ENCODE measurements at places on chromosomes 5 and 9.

- DNase-seq: no peak
Measured at GRCh38 chr5:96785326-96786109, 22.2 kb downstream of the ERAP1 start.

- no peak for DNase-seq
Measured at GRCh38 chr9:91690540-91691249, 259.3 kb downstream of the ROR2 start.

DNA sequence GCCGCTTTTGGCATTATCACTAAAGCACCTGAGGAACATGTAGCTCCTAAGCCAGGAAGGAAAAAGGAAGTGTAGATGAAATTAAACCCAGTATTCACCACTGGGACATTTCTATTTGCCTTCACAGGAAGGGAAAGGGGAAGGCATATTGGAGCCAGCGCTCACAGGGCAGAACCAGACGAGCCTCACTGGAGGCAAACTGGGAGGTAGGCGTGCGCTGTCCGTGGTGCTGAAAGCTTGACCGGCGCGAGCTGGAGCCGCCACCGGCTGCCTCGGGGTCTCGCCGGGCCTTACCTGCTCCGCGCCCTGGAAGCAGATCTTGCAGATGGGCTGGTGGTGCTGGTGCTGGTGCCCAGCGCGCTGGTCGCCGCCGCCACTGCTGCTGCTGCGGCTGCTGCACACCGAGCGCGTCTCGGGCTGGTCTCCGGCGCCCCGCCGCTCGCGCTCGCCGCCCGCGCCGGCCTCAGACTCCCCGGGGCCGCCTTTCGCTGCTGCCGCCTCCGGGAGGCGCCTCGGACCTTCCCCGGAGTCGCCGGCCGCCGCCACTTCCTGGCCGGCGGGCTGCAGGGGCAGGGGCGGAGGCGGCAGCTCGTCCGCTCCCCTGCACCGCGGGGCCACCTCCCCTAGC is 732 bp downstream of the MARCHF11 start:
- peak; percentile 22 for DNase-seq

DNA sequence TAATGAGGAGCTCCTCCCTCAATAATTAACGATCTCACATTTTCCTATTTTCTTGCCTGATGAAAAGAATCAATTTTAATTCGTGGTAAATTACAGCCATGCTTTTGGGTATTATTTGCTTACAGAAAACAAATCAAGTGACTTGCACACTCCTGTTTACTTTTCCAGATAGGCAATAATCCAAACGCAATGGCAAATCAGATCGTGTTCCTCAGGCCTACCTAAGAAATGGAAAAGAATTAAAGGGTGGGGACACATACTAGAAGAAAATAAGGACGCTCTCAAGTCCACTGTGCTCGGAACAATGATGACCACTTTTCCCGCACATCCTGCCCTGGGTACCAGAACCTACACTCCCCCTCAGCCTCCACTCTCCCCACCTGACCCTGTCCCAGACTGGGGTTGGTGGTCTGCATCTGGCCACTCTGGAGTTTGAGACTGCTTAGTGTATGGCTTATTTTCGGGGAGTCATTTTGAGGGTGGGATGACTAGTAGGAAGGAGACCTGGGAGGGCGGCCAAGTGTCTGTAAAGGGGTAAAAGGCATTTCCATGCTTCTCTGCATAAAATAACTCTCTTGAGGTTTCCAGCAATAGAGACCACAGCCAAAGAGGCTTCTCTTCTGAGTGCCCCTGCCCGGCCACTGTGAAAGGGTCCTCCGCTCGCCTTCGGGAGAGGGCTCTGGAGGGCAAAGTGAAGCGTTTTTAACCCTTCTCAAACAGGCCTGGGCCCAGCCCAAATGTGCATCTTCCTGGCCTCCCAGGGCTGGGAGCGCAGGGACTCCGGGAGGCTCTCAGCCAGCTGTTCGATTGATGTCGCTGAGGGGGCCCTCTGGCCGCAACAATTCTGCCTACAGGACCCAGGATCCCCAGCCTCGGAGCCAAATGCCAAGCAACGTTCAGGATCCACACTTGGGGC is 4.5 kb upstream of the OTP start:
- DNase-seq: no peak

DNA sequence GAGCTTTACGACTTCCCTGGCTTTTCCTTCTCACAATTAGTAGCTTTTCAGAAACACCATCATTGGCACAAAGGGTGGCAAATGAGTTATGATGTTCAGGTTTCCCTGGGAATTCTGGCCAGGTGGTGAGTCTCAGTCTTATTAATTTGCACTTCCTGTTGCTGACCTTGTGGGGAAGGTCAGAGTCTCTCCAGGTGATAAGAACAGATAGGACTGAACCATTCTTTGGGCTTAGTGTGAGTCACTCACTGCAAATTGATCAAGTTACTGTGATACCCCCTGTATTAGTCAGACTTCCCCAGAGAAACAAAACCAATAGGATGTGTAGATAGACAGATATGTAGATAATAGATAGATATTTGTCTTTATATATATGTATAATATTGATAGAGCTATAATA is 53.8 kb upstream of the RANBP3L start:
- no peak for DNase-seq

DNA sequence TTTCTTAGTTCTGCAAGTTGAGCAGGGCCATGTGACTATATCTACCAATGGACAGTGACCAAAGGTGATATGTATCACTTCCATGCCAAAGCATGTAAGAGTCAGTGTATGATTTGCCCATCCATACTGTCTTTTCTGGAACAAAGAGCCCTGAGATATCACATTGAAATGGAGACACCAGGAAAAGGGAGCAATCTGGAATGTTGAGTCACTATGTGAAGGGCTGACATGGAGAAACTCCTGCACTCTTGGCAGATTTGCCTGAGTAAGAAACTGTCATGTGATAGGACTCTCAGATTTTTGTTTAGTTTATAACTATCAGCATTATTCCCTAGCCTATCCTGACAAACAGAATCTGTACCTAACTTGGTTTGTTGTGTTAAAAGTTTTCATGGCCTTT is 29.8 kb upstream of the TMEM161B start:
- DNase-seq: no peak

DNA sequence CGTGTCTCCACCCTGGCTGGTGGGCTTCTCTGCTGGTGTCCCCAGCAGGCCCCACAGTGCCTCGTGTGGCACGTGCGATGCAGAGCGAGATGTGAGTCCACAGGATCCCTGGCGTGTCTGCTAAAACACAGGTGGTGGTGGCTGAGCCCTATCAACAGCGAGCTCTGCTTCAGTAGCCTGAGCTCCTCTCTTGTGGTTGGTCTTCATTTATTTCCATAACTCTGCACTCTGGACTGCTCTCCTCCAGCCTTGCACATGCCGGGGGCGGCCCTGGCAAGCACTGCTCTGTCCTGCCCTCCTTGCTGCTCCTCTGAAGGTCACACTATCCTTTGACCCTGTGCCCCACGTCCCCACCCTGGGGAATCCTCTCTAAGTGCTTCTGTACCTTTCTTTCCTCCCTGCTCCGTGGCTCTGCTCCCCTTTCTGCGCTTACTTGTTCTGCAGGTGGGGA is 59.2 kb downstream of the NSUN2 start:
- DNase-seq: no peak

- no peak for DNase-seq
Measured at GRCh38 chr5:98827161-98827560, 53.7 kb downstream of the RGMB start.

DNA sequence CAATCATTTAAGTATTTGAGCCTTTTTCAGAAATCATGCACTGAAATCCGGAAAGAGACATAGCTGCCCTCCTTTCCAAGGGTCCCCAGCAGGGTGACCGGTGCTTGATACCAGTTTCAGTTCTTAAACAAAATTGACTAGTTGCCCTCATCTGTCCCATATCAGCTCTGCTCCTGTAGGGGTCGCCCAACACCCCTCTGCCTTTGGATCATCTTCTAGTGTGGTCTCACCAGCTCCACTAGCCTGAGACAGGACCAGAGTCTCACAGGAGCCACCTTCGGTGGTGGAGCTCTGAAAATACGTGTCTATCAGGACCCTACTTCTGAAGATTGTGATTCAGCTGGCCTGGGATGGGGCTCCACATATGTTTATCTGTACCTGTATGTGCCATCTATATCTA is 428.2 kb downstream of the ENC1 start:
- no peak for DNase-seq

DNA sequence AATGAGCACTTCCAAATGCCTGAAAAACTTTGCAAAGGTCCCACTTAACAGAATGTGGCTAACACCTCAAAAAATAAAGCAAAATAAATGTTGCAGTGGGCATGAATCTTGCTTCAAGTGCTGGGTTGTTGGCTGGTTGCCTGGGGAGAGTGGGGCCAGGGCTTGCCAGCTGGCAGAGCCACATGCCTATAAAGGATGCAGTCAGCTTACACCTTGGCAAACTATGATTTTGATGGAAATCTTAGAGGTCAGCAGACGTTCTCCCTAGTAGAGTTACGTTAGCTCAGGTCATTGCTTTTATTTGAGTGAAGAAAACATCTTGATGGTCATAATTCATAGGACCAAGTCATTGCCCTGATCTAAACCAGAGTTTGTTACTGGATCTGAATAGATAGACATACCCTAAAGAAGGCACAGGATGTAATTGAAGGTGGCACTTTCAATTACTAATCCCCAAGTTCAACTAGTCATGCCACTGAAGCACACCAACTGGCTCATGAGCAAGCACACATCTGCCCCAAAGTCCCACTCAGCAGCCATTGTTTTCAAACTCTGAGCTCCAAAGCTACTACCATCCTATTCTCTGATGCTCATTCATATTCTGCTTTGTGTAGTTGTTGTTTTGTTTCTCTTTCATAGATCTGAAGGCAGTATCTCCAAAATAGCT is 51.2 kb upstream of the ZSWIM6 start:
- DNase-seq: no peak

DNA sequence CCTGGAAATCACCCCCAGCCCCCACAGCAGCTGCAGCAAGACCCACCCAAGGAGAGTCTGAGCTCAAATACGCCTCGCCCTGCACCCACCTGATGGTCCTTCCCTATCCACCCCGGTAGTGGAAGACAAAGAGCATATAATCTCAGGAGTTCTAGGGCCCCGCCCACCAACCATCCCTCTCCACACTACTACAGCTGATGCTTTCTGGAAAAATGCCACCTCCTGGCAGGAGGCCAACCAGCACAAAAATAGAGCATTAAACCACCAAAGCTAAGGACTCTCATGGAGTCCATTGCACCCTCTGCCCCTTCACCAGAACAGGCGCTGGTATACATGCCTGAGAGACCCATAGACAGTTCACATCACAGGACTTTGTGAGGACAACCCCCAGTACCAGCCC is 22.5 kb upstream of the NIPSNAP3A start:
- DNase-seq: no peak

GRCh38 chr9:110065532-110065931 is 142.4 kb downstream of the C9orf152 start:
- DNase-seq: no peak

- DNase-seq: no peak
Measured at GRCh38 chr5:74145951-74146350, 494.6 kb downstream of the ENC1 start.

DNA sequence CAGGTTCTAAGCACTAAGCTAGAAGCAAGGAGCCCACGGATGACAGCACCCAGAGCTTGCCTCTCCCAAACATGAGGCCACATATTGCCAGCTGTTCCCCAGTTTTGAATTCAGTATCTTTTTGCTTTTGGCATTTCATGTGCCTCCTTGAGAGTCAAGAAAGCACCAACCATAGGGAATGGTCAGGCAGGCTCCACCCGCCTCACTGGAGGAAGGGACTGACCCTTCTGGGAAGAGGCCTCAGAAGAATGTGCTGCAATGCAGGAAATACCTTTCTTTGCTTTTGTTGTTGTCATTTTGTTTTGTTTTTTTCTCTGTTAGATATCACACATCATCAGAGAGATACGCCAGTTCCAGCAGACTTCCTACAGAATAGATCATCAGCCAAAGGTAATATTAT is 13.7 kb upstream of the CKMT2 start:
- no peak for DNase-seq

DNA sequence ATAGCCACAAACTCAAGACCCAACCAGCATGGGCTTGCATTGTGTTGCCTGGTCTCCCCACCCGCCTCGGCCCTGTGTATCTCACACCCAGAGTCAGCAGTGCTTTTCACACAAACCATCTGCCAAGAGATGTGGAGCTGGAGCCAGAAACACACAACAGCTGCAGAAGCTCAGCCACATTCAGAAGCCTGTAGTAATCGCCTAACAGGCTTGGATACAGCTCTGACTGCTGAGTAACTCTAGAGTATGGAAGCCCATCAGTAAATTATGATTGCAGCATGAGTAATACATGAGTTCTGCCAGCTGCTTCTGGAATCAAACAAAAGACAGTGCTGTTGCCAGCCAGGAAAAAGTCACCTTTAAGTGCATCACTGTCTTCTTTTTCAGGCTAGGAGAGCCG is 16.0 kb downstream of the TEK start:
- DNase-seq: no peak

GRCh38 chr9:6628704-6629103 is 16.8 kb downstream of the GLDC start:
- DNase-seq: no peak

DNA sequence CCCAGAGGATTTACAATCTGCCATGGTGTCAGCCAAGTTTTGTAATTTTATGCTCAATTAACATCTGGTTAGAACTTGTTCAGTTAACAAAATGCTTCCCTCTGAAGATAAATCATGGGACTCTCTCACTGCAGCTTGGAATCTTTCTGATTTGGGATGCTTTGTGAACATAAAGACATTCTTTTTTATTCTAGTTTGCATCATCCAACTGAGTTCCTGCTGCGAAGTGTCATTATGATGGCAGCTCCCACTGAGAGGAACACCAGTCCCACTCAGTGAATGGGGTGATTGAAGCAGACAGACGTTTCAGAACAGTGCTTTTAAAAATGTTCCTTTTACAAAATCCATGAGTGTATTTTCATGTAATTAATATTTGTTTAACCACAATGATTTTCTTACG is 863.8 kb downstream of the TLE4 start:
- DNase-seq: no peak

DNA sequence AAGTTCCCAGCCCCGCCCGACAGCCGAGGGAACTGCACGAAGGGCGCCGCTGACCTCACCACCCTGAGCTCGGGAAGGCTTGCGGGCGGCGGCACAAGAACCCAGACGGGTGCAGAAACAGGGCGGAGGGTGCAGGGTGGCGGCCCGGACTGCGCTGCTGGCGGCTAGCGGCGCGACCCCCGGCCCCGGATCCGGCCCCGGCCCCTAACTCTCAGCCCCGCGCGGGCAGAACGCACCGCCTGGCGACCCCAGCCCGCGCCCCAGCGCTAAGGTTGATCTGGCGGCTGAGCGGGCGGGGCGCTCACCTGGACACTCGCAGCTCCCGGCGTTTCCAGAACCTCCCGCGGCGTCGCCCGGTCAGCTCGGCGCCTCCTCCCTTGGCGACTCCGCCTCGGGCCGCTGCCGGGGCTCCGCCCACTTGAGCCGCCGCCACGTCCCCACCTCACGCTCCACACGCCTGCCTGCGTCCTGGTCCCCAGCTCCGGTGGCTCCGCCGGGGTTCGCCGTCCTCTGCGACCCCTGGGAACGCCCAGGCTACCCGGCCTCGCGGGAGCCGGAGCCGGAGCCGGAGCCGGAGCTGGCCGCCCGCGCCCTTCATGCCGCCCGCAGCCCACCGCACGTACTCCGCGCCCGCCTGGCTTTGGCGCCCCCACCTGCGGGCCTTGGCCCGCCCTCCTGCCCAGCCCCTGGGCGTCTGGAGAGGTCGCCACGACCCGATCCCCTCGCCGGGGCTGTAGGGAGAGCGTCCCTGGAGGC is at the start of gene P4HA2:
Gene P4HA2 (minus strand): TSS at position 369 of the 756 bp plus-strand sequence. CDS start 9,227 bp downstream, outside the sequence.
- DNase-seq: peak; percentile 29

GRCh38 chr5:9231842-9232241 is 314.0 kb downstream of the SEMA5A start:
- DNase-seq: no peak

- no peak for DNase-seq
Measured at GRCh38 chr5:176151281-176151680, 86.9 kb upstream of the SIMC1 start.
